ENCODE measurements at places on chromosomes 3 and 15.

DNA sequence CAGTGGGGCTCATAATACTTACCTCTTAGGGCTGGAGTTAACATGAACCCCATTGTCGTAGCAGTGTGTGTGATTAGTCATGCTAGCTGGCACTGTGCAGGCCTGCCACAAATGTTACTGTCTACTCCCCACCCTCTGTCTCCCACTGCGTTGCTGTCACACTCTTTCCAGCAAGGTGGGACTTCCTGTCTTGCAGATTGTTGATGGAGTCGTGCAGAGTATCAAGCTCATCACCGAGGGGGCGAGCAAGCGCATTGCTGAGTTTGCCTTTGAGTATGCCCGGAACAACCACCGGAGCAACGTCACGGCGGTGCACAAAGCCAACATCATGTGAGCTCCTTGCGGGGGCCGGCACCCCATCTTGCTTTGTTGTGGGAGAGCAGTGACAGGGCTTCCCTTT is 12.9 kb downstream of the IDH3A start:
- DNase-seq, result no peak

DNA sequence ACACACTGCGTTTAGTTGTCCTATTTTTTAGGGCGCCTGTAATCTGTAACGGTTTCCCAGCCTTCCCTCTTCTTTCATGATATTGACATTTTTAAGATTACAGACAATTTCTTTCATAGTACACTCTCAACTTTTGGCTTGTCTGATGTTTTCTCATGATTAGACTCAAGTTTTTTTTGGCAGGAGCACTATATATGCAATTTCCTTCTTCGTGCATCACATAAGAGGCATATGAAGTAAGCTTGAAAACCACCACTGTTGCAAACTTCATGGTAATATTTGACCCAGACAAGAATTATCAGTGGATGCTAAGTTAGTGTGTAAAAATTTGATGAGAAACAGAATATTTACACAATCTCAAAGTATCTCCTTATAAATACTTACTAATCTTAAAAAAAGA is 119.2 kb upstream of the CMC1 start:
- no peak for DNase-seq

- no peak for DNase-seq
These were observed 91.8 kb downstream of the ABHD5 start for GRCh38 chr3:43782541-43782940.

DNA sequence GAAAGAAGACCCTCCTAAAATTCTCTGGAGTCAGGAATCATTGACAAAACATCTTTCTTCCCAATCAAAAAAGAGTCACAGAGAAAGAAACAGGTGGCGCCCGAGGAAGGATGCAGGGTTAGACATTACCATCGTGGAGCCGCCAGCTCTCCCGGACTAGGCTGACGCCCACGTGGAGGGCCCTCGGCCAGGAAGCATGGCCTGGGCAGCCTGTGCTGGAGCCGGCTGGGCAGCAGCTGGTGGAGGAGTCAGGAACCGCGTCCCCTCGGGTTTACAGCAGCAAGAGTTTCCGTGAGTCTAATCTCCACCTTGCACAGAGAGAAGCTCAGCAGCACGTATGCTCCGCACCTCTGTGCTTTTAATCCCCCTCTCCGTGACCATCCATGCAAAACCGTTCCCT is 533.7 kb upstream of the ATP11B start:
- DNase-seq, result no peak

Data from D721Med (cell line).